Mammary epithelial cell (primary cell): ENCODE measurements at places on chromosomes 12 and 14. TPM values are rescaled to one million over a fixed set of nuclear protein-coding genes. Genes with fewer than 3 reads are reported as not detected.

Gene ELK3
- total RNA-seq = 60.4 and 95.1 TPM in 2 replicates

Gene BIN2
- not detected in 2 replicates for total RNA-seq

DNA sequence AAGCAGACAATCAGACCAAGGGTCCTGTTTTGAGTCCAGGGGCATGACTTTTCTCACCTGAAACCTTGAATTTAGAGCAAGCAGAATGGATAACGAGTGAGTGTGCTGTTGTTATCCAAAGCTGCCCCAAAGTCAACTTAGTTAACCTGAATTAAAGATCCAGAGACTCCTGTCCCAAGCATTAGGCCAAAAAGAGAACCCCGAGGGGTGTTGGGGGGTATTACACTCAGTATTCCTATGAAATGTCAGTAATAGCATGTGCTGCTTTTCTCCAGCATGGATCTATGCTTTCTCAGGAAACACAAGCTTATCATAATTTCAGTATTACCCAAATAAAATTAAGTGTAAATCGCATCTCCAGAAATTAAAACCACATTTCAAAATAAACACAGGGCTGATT is 19.0 kb downstream of the EIF4B start:
- no peak for DNase-seq

DNA sequence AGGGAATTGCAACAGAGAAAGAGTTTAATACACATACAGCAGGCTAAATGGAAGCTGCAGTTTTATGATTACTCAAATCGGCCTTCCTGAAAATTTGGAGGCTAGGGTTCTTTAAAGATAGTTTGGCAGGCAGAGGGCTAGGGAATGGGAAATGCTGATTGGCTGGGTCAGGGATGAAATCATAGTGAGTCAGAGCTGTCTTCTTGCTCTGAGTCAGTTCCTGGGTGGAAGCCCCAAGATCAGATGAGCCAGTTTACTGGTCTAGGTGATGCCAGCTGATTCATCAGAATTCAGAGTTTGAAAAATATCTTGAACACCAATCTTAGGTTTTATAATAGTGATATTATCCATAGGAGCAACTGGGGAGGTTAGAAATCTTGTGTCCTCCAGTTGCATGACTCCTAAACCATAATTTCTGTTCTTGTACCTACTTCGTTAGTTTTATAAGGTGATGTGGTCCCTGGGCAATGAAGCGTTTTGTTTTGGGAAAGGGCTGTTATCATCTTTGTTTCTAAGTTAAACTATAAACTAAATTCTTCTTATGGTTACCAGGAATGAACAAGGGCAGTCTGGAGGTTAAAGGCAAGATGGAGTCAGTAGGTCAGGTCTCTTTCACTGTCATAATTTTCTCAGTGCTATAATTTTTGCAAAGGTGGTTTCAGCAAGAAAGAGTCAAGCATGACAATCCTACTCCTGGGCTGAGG is 257.8 kb upstream of the CCDC196 start:
- peak; percentile 86 for DNase-seq

DNA sequence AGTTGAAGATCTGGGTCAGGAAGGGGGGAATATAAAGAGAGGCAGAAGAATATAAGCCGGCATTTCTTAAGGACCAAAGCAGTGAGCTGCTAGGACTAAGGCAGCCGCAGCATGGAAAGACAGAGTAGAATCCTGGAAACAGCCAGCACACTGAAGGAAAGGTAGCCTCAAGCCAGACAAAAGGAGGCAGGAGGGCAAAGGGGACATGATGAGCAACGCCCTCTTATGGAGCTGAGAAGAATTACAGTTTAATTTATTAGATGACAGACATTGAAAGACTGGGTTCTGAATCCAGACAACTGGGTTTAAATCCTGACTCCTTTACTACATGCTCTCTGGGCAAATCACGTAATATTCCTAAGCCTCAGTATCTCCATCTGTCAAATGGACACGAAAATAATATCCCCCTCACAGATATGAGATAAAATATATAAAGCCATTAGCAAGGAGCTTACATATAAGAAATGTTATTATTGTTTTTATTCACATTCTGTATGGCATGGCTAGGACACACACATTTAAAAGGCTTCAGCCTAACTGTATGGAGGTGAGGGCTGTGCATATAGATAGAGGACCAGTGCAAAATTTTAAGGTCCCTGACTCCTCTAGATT is 8.1 kb upstream of the PCED1B start:
- no peak for DNase-seq

GRCh38 chr12:3164454-3165077 is 87.4 kb downstream of the TSPAN9 start:
- DNase-seq = no peak

DNA sequence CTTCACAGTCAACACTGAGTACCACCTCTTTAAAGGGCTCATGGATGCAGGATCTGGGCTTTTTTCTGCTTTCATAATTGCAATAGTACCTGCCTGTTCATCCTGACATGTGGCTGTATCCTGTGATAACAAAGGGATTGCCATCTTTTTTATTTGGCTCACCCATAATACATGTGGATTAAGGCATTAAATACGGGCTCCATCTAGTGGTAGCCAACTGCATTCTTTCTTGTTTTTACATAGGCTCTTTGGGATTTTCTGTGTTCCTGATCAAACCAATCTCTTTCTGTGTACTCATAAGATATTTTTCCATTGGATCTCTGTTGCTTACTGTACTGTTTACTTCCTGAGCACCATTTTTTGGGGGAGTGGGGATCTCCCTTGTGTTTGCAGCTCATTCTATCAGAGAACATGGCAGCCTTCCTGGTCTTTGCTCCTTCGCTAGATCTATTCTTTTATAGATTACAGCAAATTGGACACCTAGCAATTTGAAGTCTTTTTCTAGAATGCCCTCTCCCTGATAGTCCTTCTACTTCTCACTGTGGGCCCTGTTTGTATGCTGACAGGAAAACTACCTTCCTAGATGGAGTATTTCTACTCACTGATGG is 723.4 kb upstream of the MDGA2 start:
- DNase-seq = peak; percentile 19

- no peak for DNase-seq
Measured at GRCh38 chr12:3629057-3629830, 123.7 kb downstream of the CRACR2A start.

- DNase-seq = no peak
Measured at GRCh38 chr14:54669721-54670561, 103.0 kb downstream of the SAMD4A start.

GRCh38 chr14:31933716-31934115 is 143.4 kb upstream of the ARHGAP5 start:
- no peak for DNase-seq

- DNase-seq = no peak
Measured at GRCh38 chr12:128365651-128366231, 98.8 kb downstream of the TMEM132C start.

DNA sequence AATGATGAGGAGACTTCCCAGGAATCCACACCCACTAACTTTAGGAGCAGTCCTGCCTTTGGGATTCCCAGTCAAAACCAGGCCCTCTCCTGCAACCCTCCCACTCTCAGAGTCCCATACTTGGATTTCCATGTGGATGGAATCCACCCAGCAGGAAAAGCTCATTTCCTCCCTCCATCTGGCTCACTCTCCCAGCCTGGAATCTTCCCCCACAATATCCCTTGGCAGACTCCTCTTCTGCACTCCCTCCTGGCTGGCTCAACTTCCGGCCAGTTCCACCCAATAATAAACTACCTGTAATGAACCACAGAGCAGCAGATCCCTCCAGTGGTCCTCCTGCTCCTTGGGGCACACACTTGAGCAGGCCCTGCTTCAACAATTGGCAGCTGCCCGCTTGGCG is 102.8 kb upstream of the EGLN3 start:
- peak; percentile 21 for DNase-seq

DNA sequence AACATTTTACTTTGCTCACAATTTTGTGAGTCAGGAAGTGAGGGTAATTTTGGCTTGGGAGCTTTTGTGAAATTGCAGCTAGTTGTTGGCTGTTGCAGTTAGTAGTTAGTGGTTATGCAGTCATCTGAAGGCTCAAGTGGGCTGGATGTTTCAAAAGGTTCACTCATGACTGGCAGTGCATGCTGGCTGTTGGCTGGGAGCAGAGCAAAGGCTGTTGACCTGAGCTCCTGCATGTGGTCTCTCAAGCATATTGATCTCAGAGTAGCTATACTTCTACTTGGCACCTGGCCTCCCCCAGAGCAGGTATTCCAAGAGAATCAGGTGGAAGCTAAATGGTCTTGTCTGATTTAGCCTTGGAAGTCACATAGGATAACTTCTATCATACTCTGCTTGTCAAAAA is 414.1 kb upstream of the STXBP6 start:
- DNase-seq = no peak

- no peak for DNase-seq
Measured at GRCh38 chr14:48983351-48983888, 602.8 kb downstream of the RPS29 start.

GRCh38 chr12:76462668-76463224 is 96.8 kb downstream of the OSBPL8 start:
- no peak for DNase-seq

GRCh38 chr14:23118506-23119362 is at the start of gene CEBPE:
Gene CEBPE, minus strand, starts transcription at chr14:23119255. Its CDS starts 164 bp downstream, at chr14:23119091.
- DNase-seq = no peak

- DNase-seq = no peak
Measured at GRCh38 chr14:58816416-58817115, 178.8 kb downstream of the DACT1 start.
